Natural killer cell treated with Interleukin-12 subunit alpha and Interleukin-12 subunit beta and Interleukin-15 and Interleukin-18, amount 100 ng/mL, for 72 hours (primary cell): ENCODE measurements at places on chromosomes 3 and 15.

DNA sequence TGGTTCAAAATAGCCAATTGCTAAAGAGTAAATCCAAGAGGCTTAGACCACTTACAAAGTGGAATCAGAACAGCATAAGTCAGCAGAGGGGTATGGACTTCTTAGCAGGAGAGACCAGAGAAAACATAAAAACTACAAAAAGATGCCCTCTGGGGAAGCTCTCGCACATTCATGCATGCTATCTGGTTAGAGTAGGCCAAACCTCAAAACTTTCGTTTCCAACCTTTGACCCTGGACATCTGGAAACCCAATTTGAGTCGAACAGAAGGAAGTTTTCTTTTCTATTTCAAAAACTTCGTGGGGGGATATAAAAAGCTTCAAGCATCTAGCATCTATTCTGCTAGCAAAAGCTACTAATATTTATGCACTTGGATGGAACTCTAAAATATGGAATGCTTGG is 523.9 kb upstream of the AGTR1 start:
- no peak for DNase-seq
- no peaks in the 10 kb centered on the region for H3K36me3 ChIP-seq
- H3K4me1 ChIP-seq = no peaks in the 10 kb centered on the region

- H3K27me3 ChIP-seq = peaks cover 16% of the 10 kb centered on the region
- H3K4me3 ChIP-seq = no peak overlapping the region
- no peaks in the 10 kb centered on the region for H3K36me3 ChIP-seq
- no peak overlapping the region for H3K27ac ChIP-seq
- H3K4me1 ChIP-seq = peaks cover 4% of the 10 kb centered on the region
Observed at GRCh38 chr3:45209526-45209925, 16.6 kb downstream of the TMEM158 start.

DNA sequence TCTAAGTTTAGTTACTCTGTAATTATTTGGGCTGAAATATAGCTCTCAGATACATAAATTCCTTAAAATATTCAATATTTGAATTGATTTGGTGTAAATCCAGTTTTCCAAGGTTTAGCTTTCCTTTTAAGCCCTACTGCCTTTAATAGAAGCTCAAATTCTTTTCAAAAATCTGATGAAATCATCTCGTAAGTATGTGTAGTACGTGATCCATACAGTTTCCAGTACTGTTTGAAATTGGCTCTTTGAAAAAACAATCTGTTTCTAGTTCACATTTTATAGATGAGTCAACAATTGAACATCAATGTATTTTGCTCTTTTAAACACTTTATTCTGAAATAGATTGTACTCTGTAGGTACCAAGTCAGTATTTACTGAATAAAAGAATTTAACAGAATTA is 84.2 kb downstream of the LRRC49 start:
- H3K27ac ChIP-seq = no peak overlapping the region
- peaks cover 6% of the 10 kb centered on the region for H3K27me3 ChIP-seq
- no peak for DNase-seq
- no peak overlapping the region for H3K4me3 ChIP-seq
- no peaks in the 10 kb centered on the region for H3K36me3 ChIP-seq
- H3K4me1 ChIP-seq = no peaks in the 10 kb centered on the region

GRCh38 chr3:135125171-135125801 is 330.2 kb downstream of the EPHB1 start:
- H3K4me3 ChIP-seq = no peak overlapping the region
- H3K36me3 ChIP-seq = no peaks in the 10 kb centered on the region
- DNase-seq = no peak
- no peaks in the 10 kb centered on the region for H3K4me1 ChIP-seq
- no peak overlapping the region for H3K27ac ChIP-seq

DNA sequence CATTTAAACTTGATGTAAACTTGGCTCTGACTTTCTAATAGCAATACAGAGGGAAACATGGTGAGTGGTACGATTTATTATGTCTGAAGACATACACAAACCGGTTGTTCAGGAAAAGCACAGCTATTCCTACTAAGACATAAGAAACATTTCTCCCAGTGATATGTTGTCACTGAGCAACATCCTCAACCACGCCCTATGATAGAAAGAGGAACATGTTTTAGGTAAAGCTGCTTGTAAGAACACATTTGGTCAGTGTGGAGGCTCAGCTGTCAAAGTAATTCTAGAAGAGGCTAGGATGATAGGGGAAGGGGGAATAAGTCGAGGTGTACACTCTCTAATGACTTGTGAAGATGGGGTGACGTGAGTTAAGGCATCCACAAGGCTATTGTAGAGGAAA is 42.7 kb upstream of the B3GNT5 start:
- H3K4me1 ChIP-seq = peaks cover 8% of the 10 kb centered on the region
- H3K27ac ChIP-seq = no peak overlapping the region
- no peak for DNase-seq
- no peaks in the 10 kb centered on the region for H3K36me3 ChIP-seq

- H3K36me3 ChIP-seq = no peaks in the 10 kb centered on the region
- no peaks in the 10 kb centered on the region for H3K27me3 ChIP-seq
- DNase-seq = no peak
- H3K27ac ChIP-seq = no peak overlapping the region
Observed at GRCh38 chr15:49331951-49332350, 91.1 kb upstream of the FGF7 start.

- H3K4me3 ChIP-seq = no peak overlapping the region
- no peaks in the 10 kb centered on the region for H3K27me3 ChIP-seq
- no peak for DNase-seq
- H3K4me1 ChIP-seq = peaks cover 69% of the 10 kb centered on the region
Observed at GRCh38 chr15:94265009-94265408, 33.6 kb downstream of the MCTP2 start.

DNA sequence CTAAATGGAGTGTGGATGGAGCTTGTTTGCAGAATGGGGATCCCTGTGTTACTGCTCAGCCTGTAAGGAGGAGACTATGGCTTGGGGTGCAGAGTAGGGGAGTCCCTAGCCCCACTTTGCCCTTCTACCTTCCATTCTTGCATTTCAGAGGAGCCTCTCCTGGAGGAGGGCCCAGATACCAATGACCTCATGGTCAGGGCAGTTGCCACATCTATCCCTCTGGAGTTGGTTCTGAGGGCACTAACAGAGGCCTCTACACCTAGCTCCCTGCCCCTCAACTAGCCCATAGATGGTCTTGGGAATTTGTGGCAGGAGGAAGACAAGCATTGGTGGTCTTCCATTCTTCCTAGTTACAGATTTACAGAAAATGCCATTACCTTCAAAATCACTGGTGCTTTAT is 6.1 kb downstream of the SKOR1 start:
- no peak for DNase-seq
- H3K4me1 ChIP-seq = peaks cover 36% of the 10 kb centered on the region
- no peak overlapping the region for H3K4me3 ChIP-seq
- peaks cover 40% of the 10 kb centered on the region for H3K27me3 ChIP-seq
- no peaks in the 10 kb centered on the region for H3K36me3 ChIP-seq

- H3K4me3 ChIP-seq = no peak overlapping the region
- H3K27ac ChIP-seq = no peak overlapping the region
- no peak for DNase-seq
- H3K36me3 ChIP-seq = no peaks in the 10 kb centered on the region
- H3K27me3 ChIP-seq = no peaks in the 10 kb centered on the region
- H3K4me1 ChIP-seq = no peaks in the 10 kb centered on the region
Observed at GRCh38 chr3:10428406-10429091, 76.8 kb downstream of the ATP2B2 start.

DNA sequence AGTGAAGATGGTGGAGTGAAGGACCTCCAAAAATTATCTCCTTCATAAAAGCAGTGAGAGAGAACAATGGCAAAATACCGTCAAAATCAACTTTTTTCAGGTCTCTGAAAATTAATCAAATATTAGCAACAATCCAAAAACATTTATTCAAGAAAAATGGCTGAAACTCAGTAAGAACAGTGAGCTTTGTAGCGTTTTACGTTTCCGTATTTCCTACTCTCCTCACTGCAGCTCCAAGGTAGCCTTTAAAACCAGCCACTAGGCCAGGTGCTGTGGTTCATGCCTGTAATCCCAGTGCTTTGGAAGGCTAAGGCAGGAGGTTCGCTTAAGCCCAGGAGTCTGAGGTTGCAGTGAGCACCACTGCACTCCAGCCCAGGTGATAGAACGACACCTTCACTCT is 38.5 kb downstream of the ATP10A start:
- H3K27me3 ChIP-seq = no peaks in the 10 kb centered on the region
- H3K4me3 ChIP-seq = no peak overlapping the region
- peaks cover 15% of the 10 kb centered on the region for H3K36me3 ChIP-seq
- H3K4me1 ChIP-seq = peaks cover 30% of the 10 kb centered on the region
- H3K27ac ChIP-seq = no peak overlapping the region

DNA sequence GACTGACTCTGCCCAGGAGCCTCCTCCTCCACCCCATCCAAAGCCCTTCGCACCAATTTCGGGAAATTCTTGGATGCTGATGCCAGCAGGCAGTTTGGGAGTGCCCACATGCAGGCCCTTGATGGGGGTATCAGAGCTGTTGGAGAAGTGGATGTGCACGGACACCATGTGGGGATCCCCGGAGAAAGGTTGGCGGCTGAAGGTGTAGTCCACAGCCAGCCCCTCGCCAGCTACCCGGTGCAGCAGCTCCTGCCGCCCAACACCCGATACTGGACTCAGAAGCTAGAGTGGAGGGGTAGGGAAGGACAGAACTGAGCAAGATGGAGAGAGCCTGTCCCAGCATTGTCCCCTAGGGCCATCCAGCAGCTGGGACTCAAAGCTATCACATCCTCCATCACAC is 15.5 kb upstream of the CPEB1 start:
- DNase-seq = no peak
- H3K27ac ChIP-seq = no peak overlapping the region
- H3K36me3 ChIP-seq = no peaks in the 10 kb centered on the region
- H3K4me1 ChIP-seq = no peaks in the 10 kb centered on the region
- H3K27me3 ChIP-seq = peaks cover 11% of the 10 kb centered on the region
- H3K4me3 ChIP-seq = no peak overlapping the region

GRCh38 chr3:131630097-131630496 is 127.3 kb upstream of the MRPL3 start:
- no peak overlapping the region for H3K4me3 ChIP-seq
- H3K36me3 ChIP-seq = no peaks in the 10 kb centered on the region
- DNase-seq = no peak
- H3K27ac ChIP-seq = peak overlapping the region; percentile 7
- H3K27me3 ChIP-seq = peaks cover 9% of the 10 kb centered on the region

GRCh38 chr3:153028381-153028780 is 133.6 kb upstream of the RAP2B start:
- no peaks in the 10 kb centered on the region for H3K36me3 ChIP-seq
- H3K27me3 ChIP-seq = peaks cover 6% of the 10 kb centered on the region
- H3K4me1 ChIP-seq = no peaks in the 10 kb centered on the region
- no peak overlapping the region for H3K27ac ChIP-seq

- no peaks in the 10 kb centered on the region for H3K36me3 ChIP-seq
- H3K4me3 ChIP-seq = no peak overlapping the region
- no peak overlapping the region for H3K27ac ChIP-seq
- H3K4me1 ChIP-seq = no peaks in the 10 kb centered on the region
Observed at GRCh38 chr15:48609486-48609885, 36.0 kb downstream of the FBN1 start.

DNA sequence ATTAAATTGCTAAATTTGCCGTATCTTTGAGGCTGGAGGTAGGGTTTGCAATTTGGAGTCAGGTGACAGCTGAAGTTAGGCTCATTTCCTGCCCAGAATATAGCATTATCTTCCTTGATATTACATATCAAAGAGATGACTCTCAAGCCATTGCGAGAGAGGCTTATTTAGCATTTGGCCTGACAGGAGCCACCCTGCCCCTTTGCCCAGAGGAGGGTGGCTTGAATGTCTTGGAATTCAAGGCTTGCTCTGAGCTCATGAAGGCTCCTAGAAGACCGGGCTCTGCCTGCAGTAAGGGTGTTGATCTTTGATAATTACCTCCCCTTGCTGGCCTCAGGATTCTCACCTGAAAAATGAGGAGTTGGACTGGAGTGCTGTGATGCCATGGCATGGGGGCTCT is 251.4 kb upstream of the C2CD4B start:
- no peaks in the 10 kb centered on the region for H3K36me3 ChIP-seq
- no peak for DNase-seq
- H3K27me3 ChIP-seq = peaks cover 24% of the 10 kb centered on the region
- H3K4me1 ChIP-seq = no peaks in the 10 kb centered on the region

DNA sequence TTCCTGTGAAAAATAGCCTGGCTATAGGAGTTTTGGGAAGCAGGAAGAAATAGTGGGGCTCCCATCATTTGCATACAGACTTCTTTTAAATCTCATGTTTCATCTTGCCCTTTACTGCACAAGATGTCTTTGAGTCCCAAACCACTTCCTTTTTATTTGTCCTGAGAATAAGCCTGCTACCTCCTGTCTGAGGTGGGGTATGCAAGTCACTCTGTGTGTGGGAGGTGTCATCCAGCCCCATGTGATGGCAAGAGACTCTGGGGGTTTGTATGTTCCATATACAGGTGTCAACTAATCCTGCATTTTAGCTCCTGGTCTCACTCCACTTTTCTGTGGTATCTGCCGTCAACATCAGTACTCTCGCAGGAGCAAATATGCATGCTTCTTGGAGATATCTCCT is 102.0 kb downstream of the OTOL1 start:
- no peaks in the 10 kb centered on the region for H3K27me3 ChIP-seq
- H3K4me3 ChIP-seq = no peak overlapping the region
- H3K27ac ChIP-seq = no peak overlapping the region

GRCh38 chr15:26323566-26323965 is 449.3 kb downstream of the GABRB3 start:
- no peaks in the 10 kb centered on the region for H3K36me3 ChIP-seq
- H3K27ac ChIP-seq = no peak overlapping the region
- no peak for DNase-seq
- H3K4me3 ChIP-seq = no peak overlapping the region
- no peaks in the 10 kb centered on the region for H3K4me1 ChIP-seq
- H3K27me3 ChIP-seq = no peaks in the 10 kb centered on the region

- peak; percentile 74 for DNase-seq
- H3K4me1 ChIP-seq = peaks cover 15% of the 10 kb centered on the region
- H3K27me3 ChIP-seq = no peaks in the 10 kb centered on the region
- no peak overlapping the region for H3K4me3 ChIP-seq
- peaks cover 6% of the 10 kb centered on the region for H3K36me3 ChIP-seq
Observed at GRCh38 chr3:111717601-111718000, 122.5 kb upstream of the ZBED2 start.

GRCh38 chr15:89496155-89497098 is at the start of gene RHCG:
RHCG (minus strand) TSS chr15:89496583; CDS start chr15:89496544, 39 bp downstream.
- H3K27me3 ChIP-seq = peaks cover 6% of the 10 kb centered on the region
- DNase-seq = no peak
- peaks cover 8% of the 10 kb centered on the region for H3K4me1 ChIP-seq
- no peak within 1 kb of the TSS for H3K27ac ChIP-seq
- peak within 1 kb of the TSS; percentile 38 for H3K4me3 ChIP-seq

DNA sequence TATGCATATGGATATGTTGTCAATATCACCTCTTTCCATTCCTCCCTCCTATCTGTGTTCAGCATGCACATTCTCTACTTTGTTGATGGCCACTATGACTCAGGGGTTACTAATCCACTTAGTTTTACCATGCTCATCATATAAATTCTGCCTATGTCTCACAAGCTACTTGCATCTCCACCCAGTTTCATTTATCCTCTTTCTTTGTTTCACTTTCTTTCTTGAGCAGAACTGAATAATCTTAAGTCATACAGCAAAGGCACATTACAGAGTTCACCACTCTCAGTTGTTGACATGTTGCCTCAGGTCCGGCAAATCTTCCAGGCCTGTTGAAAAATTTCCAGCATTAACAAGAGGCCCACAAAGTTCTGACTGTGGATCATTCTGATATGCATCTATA is 71.5 kb downstream of the SSR3 start:
- peak overlapping the region; percentile 78 for H3K4me3 ChIP-seq
- no peaks in the 10 kb centered on the region for H3K27me3 ChIP-seq
- no peak for DNase-seq
- peaks cover 27% of the 10 kb centered on the region for H3K4me1 ChIP-seq

GRCh38 chr3:149792452-149793270 is at the start of gene ANKUB1:
ANKUB1 (minus strand) TSS chr3:149792554; CDS start chr3:149792366, 188 bp downstream.
- DNase-seq = no peak
- H3K4me1 ChIP-seq = no peaks in the 10 kb centered on the region
- H3K4me3 ChIP-seq = no peak within 1 kb of the TSS
- peaks cover 42% of the 10 kb centered on the region for H3K27me3 ChIP-seq
- H3K27ac ChIP-seq = no peak within 1 kb of the TSS
